ENCODE measurements at places on chromosomes 7 and 10. TPM values are rescaled to one million over a fixed set of nuclear protein-coding genes. Genes with fewer than 3 reads are reported as not detected.

Gene SLC26A3
- total RNA-seq: not detected

Gene RNF32
- total RNA-seq: 2.0 TPM

Gene BTBD16
- total RNA-seq: 0.86 TPM

Gene SEMA3D
- total RNA-seq: 9.1 TPM

Gene GARIN1A
- total RNA-seq: 3.4 TPM

Gene RSPH10B
- 0.09 TPM for total RNA-seq

Gene DYDC2
- total RNA-seq: 3.0 TPM

Gene CALHM3
- total RNA-seq: 0.16 TPM

Gene LIMK1
- total RNA-seq: 47.2 TPM

Gene ASL
- 49.0 TPM for total RNA-seq

Gene ODAD2
- total RNA-seq: 2.8 TPM

Data from left lung (tissue), 14 donors.